Stimulated activated naive CD4-positive, alpha-beta T cell treated with Interleukin-2 at 50 U/mL for 16 hours (primary cell): ENCODE measurements at places on chromosomes 7 and 10.

DNA sequence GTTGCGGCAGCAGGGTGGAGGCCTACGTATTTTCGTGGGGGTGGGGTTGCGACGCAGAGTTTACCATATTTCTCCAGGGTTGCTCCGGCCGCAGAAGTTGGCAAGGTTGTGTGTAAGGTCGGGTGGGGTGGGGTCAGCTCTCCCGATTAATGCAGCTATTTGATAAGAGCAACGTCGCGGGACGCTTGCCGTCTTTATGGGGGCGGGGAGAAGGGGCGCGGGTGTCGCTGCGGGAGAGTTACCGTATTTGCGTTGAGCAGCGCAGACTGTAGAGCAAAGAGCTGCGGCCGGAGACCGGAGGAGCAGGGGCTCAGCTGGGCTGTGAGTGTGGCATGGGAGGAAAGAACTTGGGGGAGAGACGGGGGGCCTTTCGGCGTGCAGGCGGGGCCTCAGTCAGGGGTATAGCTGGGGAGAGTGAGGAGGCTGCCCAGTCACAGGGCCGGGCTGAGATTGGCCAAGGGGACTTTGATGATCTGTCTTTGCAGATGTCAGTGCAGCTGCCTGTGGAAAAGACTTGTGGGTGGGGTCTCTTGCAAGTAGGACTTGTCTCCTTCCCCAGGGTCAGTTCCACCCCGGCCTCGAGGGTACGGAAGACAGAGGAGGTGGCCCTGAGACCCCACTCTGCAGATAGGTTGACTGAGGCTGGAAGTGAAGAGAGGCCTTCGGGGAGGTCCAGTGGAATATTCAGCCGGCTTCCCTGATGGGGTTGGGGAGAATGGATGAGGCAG, 26.6 kb downstream of the ZNF775 start:
- DNase-seq: peak; percentile 36

DNA sequence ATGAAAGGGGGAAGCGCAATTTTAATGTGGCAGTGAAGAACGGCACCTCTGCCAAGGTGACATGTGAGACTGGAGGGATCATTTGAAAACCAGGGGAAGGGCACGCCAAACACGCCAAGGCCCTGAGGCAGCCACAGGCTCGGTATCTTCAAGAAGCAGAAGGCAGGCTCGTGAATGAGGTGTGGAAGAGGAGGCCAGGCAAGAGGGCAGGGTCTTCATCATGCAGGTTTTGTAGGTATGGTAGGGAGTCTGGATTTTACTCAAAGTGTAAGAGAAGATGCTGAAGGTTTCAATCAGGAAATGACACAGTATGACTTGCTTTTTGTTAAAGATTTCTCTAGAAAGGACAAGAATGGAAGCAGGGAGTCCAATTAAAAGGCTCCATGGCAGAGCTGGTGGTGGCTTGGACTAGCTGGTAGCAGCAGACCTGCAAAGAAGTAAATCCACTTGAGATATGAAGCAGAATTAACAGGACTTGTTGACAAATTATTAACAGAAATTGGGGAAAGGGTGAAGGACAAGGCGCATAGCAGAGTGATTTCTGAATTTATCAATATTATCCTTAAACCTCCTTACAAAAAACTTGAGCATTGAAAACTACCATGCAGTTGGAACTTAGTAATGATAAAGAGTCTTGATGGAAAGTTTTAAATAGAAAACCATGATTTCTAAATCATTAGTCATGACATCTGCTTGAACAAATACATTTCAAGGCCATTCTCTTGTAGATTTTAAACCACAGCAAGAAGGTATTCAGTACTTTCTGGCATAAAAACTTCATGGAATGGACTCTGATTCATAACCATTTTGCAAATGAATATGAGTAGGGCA, 70.4 kb downstream of the COA1 start:
- peak; percentile 45 for DNase-seq

GRCh38 chr7:131547589-131547988, 8.8 kb downstream of the PODXL start:
- no peak for DNase-seq

DNA sequence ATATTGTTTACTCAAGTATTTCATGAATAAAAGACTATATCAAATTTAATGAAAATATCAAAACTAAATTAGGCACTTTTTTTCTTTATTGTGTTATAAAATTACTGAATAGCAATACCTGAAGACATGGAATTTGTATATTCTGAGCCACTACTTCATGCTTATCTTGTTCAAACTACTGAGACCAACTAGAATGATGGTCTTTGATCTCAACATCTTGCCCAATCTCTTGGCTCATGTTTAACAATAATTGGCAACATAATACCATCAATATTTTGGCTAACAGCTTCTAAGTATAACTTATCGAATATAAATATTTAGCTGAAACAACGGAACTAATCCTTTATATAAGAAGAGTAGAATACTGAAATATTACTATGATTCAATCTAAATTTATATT, 56.5 kb upstream of the AGMO start:
- DNase-seq: no peak

GRCh38 chr7:137789215-137789882, 57.4 kb downstream of the DGKI start:
- DNase-seq: no peak

- DNase-seq: no peak
These were observed 23.3 kb downstream of the CLIP2 start for GRCh38 chr7:74312418-74313028.

DNA sequence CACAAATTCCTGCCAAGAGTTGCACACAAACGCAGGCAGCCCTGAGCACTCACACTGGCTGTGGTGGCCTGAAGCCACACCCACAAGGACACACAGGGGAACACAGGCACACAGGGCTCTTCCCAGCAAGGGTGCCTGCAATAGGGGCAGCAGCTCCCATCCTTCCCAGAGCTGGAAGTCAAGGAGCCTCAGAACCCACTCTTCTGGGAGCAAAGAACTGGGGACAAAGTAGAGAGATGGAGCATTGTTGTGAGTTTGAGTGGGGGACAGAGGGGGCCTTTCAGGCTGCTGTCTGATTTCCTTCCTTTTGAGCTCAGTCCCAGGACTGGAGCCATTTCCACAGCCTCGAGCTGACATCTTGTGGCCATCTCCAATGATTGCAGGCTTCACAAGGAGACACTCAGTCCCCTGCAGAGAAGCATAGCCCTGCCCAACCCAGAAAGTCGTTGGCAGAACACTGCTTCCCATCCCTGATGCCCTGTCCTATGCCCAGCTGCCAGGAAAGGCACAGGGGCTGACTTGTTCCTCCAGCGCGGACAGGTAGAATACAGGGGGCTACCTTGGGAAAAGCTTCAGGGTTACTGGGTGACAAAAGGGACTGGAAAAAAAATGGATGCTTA, 34.4 kb upstream of the SLF2 start:
- DNase-seq: no peak

DNA sequence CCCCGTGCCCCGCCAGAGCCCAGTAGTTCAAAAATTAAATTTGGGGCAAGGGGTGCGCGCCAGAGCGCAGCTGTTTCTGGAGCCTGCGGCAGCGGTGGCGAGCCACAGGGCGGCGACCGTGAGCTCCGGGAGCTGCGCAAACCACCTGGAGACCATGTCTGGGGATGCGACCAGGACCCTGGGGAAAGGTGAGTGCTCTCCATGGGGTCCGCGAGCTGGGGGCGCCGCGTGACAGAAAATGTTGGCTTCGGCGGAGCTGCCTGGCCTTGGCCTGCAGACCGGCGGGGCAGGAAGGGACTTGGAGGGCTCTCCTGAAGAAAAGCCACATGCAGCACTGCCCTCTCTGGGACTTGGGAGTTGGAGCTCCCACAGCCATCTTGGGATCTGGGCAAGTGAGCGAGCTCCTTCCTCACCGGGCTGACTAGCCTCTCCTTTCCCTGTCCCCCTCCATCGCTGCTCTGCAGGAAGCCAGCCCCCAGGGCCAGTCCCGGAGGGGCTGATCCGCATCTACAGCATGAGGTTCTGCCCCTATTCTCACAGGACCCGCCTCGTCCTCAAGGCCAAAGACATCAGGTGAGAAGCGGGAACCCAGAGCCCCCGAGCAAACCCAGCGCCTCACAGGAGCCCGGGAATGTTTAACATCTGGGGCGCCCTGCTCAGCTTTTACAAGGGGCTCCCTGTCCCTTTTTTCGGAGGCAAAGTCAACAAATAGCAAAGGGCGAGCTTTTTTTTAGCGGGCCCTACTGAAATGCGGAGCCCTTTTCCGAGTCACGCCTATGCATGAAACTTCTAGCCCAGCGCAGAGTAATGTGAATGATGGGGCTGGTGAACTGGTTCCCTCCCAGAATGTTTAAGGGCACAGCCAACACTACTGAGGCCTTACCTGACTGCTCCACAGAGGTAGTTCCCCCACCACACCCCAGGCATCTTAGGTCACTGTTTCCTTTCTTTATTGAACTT, 6.1 kb downstream of the GSTO2 start:
- peak; percentile 15 for DNase-seq

DNA sequence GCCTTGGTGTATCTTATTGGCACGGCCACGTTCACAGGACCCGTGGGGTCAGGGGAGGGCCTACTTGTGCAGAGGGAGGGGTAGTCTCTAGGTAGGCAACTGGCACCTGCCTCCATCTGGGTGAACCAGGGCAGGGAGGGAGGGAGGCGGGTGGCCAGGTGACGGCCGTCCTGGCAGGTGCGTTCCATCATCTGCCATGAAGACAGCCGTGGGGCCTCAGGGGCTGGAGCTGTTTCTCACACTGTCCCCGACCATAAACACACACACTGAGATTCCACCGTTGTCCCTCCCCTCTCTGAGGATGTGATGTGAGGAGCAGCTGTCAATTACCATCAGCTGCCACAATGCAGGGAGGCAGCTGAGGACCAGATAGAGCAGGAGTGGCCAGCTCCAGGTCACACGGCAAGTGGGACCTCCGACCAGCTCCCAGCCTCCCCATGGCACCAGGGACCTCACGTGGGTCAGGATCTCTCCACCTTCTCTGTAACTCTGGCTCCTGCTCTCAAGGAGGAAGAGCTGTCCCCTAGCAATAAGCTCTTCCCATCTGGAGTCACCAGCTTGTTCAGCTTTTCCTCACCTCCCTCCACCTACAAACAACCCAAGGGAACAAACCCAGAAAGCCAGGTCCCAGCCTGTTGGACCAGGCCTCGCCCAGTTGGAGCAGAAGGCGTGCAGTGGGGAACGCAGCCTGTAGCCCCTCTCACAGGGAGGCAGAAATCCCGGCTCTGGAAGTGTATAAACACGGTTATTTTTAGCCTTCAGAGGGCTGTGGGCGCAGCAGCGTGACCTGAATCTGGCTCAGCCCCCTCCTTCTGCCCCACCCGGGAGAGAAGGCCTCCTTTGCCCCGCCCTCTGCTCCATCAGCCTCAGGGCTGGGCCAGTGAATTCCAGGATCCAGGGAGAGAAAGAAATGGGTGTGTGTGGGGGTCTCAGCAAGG, 33.1 kb downstream of the ZMIZ1 start:
- no peak for DNase-seq

- DNase-seq: no peak
These were observed 828.8 kb upstream of the MBL2 start for GRCh38 chr10:53601260-53601875.

DNA sequence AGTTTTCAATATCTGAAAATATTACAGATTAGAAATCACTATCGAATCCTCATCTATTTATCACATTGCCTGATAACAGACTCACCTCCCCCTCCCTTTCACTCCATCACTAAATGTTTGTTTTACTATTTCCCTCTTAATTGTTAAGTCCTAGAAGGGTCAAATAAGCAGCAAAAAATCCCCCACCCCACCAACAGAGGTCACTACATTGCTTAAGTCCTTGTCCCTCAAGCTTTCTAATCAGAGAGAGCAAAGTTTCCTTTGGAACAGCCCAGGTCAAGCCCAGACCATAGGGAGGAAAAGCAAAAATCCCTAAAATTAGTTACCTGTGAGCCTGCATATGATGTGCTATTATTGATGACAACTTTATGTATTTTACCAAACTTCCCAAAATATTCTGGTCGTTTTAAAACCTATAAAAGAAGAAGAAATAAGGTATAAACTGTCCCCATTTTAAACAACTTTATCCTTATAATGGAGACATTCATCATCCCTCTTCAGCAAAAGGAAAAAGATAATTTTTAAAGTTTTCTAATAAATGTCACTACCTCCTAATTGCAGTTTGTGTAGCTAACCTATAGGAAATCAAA, 95.0 kb downstream of the CNOT4 start:
- no peak for DNase-seq

DNA sequence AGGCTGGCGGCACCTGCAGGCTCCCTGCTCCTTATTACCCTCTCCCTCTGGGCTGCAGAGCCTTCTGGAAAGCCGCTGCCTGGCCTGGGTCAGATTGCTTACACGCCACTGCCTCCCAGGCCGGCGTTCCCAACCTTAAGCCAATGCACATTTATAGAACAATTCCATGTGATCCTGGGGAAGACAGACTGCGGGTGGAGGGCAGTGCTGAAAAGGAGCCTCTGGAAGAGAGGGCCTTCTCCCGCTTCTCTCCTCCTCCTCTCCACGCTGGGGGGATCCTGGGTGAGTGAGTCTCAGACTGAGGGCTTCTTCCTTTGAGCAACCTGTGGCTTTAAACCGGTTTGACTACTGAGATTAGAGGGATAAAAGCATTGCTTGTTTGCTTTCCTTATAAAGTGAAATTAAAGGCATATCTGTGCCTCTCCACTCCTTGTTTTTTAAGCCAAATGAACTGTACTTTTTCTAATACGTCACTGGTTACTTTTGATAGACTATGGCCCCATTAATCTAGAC, 5.5 kb downstream of the TACC2 start:
- no peak for DNase-seq

- no peak for DNase-seq
These were observed 138.2 kb downstream of the ADAM12 start for GRCh38 chr10:126250045-126250444.

GRCh38 chr10:70970830-70971229, 82.5 kb upstream of the PCBD1 start:
- DNase-seq: no peak

GRCh38 chr7:151924508-151924907, 31.7 kb upstream of the GALNTL5 start:
- no peak for DNase-seq

GRCh38 chr10:131264110-131264788, 47.3 kb downstream of the TCERG1L start:
- DNase-seq: no peak

- no peak for DNase-seq
These were observed 135.1 kb upstream of the CAV2 start for GRCh38 chr7:116364469-116364868.

DNA sequence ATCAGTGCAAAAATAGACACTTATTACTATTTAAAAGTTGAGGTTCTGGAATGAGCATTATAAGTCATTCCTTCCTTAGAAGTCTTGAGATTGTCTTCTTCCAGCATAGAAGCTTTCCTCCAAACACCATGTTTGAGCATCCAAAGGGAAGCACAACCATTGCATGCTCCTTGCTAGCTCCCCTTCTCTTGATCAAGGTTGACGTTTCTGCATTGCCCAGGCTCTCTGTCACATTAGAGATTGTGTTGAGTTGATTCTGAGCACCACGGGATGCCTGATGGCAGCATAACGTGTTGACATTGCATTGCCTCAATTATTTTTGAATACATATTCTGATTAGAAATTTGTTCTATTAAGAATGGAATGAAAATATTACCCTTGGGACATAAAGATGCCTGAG, 322.2 kb downstream of the CDK14 start:
- no peak for DNase-seq

- no peak for DNase-seq
These were observed 22.3 kb downstream of the TTYH3 start for GRCh38 chr7:2654059-2654458.

- DNase-seq: no peak
These were observed 117.4 kb downstream of the LHPP start for GRCh38 chr10:124579011-124579399.

- no peak for DNase-seq
These were observed 44.6 kb downstream of the MTERF1 start for GRCh38 chr7:91835826-91836368.

GRCh38 chr10:6045878-6046772, 16.0 kb downstream of the IL2RA start:
- DNase-seq: no peak

- DNase-seq: no peak
These were observed 111.5 kb upstream of the RAB18 start for GRCh38 chr10:27392606-27393005.
